GM10248 (cell line): ENCODE measurements at places on chromosomes 12 and 14.

DNA sequence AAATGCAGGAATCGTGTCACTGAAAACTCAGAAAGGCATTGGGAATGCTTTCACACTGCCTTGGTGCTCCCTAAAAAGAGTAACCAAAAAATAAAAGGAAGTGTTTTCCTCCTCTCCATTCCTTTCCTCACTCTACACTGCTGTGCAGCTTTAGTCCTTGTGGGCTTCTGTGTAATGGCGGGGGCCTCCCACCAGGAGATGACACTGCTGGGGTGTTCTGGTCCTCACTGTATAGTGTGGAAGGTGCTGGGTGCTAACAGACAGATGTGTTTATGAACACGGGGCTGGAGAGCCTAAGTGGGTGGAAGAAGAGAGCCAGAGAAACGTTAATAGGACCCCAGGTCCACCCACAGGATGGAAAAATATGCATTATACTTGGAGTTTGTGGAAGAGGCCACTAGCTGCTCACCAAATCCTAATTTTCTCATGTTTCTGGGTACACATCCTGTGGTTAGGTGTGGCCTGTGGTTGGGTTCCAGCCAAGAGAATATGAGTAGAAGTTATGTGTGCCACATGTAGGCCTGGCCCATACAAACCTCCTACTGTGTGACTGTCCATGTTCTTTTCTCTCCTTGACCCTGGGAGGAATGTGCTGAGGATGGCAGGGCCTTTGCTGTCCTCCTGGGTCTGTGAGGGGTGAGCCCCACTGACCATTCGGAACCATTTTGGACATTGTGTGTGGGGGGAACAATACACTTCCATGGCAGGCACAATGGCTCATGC, 14.0 kb upstream of the C1S start:
- no peak for DNase-seq

- DNase-seq = peak; percentile 54
Measured at GRCh38 chr12:124130691-124131591, 157.9 kb downstream of the ZNF664 start.

DNA sequence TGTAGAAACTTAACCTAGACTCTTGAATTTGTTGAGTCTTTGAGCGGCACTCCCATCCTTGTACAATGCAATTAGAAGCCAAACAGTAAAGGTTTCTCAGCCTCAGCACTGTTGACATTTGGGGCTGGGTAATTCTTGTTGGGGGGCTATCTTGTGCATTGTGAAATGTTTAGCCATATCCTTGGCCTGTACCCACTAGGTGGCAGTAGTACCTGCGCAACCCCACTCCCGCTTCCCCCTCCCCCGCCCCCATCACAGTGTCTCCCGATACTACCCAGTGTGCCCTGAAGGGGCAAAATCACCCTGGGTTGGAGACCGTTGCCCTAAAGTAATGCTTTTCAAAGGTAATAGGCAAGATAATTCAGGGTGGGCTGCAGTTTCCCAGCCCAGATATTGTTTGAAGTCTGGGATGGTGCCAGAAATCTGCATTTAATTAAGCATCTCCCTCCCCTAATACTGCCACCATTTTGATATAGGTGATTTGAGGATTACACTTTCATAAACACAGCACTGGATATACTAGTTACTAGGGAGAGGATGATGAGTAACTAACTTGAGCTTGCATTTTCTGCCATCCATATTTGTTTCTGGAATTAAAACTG, 1.8 kb downstream of the COX6A1 start:
- DNase-seq = peak; percentile 80

GRCh38 chr14:68564826-68565759, 227.8 kb downstream of the ZFP36L1 start:
- DNase-seq = no peak

DNA sequence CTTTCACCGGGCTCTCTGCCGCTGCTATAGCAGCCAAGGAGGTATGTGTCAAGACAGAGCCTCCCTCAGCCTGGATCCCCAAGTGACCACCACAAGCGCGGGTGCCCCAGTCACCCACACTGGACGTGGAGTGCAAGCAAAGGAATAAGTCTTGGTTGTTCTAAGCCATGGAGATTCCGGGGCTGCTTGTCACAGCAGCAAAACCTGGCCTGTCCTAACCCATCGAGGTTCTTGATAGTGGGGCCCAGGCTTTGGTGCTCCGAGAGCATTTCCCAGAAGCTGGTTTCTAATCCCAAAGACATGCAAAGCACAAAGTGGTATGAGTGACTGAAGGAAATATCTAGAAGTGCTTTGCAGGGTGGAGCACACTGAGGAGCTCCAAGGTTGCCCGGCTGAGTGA, 51.3 kb downstream of the SCARB1 start:
- DNase-seq = no peak

DNA sequence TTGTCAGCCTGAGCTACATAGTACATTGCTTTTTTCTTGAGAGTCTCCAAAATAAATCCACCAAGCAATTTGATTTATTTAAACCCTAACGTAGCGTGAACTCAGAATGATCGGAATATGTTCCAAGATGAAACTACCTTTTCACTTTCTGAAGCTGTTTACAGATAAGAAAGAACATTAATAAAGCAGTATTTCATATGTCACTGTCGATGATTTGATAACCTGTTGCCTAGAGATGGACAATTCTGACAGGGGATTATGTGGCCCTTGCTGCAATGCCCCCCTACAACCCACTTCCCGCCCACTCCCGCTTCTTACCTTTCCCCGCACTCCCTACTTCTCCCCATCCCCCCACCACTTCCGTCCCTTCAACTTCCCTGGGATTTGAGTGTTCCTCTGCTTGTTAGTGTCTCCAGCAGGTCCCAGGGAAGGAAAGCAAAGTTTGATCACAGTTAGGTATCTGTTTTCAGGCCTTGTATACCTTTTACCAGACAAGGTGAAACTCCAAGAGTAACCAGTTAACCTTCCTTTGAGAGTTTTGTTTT, 229.2 kb upstream of the HMGA2 start:
- no peak for DNase-seq

GRCh38 chr12:17992002-17992656, 97.9 kb downstream of the RERGL start:
- DNase-seq = peak; percentile 21

- no peak for DNase-seq
Measured at GRCh38 chr14:34398024-34398423, 64.0 kb downstream of the SPTSSA start.

DNA sequence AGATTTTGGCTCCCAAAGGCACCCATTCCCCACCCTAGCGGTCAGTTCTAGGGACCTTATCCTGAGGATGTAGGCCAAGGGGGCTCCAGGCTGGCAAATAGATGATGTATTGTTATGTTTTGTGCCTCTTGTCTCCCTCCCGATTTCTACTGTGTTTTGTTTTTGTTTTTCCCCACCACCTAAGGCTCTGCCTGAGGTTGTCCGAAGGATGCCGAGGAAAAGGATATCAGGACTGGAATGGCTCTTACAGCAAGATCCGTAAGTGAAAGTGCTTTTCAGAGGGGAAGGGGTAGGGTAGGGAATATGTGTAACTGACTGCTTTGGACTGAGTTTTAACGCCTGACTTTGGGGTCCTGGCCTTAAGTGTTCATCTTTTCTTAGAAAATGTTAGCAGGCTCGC, 6.6 kb downstream of the FOXG1 start:
- no peak for DNase-seq

DNA sequence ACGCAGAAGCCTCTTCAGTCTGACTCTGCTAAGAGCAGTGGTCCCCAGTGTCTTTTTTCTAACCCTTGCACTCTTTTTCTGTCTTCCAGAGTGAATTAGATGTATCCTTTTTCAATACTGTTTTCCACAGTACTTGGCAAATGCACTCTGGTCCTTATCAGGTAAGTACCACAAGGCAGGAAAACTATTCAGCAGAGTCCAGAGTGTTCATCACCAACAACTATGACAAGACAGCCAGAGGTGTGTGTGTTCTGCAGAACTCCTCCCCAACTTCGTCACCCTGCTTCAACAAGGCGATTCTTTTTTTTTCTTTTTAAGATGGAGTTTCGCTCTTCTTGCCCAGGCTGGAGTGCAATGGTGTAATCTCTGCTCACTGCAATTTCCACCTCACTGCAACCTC, 54.3 kb upstream of the STRN3 start:
- no peak for DNase-seq

DNA sequence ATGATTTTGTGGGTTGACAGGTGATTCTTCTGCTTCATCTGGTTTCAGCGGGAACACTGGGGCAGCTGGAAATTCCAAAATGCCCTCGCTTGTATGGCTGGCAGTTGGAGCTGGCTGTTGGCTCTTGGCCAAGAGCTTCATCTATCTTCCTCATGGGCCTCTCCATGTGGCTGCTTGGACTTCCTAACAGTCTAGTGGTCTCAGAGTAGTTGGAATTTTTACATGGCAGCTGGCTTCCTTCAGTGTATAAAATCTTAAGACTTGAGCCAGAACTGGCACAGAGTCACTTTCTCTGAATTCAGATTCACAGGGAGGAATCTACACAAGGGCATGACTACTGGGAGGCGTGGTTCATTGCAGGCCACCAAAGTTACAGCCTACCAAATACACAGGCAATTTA, 204.9 kb upstream of the RMST start:
- DNase-seq = no peak

DNA sequence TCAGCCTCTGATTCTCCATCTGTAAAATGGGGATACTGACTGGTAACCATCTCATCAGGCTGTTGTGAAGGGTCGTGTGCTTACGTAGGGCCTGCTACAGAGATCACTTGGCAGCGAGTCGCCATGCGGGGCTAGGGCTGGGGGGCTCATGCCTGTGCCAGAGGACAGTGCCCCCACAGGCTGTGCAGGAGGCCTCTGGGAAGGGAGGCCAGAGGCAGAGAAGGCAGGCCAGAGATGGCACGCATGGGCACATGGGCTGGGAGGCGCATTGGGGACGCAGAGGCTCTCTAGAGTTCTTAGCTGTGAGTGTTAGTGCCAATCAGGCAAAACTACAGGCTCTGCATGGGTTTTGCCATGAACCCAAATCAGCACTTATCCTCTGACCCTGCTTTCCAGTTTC, 3.5 kb upstream of the BDKRB2 start:
- no peak for DNase-seq

- peak; percentile 73 for DNase-seq
Measured at GRCh38 chr14:67746927-67747326, 45.2 kb downstream of the RDH12 start.

- DNase-seq = no peak
Measured at GRCh38 chr14:55221186-55221585, 29.8 kb upstream of the DLGAP5 start.

DNA sequence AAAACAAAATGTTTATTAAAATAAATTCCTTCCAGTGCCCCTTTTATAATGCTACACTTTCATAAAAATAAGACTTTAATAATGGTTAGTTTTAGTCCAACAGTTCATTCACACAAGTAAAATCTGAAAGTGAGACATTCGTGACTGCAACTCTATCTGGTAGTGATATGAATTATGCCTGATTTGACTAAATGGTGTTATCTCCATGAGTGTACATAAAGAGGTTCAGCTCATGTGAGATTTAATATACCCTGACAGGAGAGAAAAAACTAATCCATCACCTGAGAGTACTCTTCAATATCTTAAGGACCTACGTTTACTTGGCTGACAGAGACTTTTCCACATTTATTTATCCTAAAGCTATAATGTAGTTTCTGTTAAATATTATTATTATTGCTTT, 34.0 kb downstream of the ERO1A start:
- no peak for DNase-seq

- DNase-seq = no peak
Measured at GRCh38 chr12:65534238-65534841, 255.9 kb downstream of the MSRB3 start.

- no peak for DNase-seq
Measured at GRCh38 chr14:33931461-33931860, 19.4 kb downstream of the EGLN3 start.

GRCh38 chr12:18158774-18159557, 69.0 kb upstream of the RERGL start:
- peak; percentile 3 for DNase-seq

DNA sequence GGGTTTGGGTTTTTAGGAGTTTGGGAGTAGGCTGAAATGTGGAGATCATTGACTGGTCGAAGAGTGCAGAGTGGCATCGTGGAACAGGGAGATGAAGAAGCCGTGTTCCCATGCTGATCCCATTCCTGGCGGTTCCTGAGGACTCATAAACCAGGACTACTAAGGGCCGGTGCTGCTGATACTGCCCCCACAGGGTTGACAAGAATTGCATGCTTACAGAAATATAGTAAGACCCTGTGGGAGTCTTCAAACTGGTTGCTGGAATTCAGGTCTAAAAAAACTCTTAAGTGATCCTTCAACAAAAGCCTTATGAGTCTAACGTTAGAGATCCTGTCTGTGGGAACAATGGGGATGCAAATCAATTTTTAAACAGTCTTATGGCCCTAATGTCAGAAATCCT, 64.0 kb upstream of the ARHGAP5 start:
- no peak for DNase-seq

DNA sequence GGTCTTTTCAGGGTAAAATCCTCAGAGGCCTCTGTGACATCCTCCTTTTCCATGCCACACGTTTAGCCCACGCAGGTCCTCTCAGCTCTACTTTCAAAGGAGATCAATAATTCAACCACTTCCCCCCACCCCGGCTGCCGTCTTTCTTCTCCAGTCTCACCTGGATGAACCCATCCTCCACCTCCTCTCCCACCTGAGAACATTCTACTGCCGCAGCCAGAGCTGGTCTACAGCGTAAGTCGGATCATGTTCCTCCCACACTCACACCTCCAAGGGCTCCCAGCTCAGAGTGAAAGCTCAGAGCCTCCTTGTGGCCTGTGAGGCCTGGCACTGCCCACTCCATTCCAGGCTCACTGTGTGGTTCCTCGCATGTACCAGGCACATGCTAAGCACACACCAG, 246.6 kb downstream of the CHST11 start:
- DNase-seq = no peak

DNA sequence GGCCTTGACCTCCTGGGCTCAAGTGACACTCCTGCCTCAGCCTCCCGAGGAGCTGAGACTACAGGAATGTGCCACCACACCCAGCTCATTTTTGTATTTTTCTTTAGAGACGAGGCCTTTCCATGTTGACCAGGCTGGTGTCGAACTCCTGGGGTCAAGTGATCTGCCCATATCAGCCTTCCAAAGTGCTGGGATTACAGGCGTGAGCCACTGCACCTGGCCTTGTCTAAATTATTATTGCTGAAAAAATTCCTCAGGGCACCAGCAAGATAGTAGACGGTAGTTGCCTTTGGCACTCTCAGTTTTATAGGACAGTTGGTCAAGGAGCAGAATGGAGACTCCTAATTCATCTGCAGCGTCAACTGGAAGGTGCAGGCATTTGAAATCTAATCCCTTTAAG, 2.5 kb upstream of the AICDA start:
- no peak for DNase-seq

DNA sequence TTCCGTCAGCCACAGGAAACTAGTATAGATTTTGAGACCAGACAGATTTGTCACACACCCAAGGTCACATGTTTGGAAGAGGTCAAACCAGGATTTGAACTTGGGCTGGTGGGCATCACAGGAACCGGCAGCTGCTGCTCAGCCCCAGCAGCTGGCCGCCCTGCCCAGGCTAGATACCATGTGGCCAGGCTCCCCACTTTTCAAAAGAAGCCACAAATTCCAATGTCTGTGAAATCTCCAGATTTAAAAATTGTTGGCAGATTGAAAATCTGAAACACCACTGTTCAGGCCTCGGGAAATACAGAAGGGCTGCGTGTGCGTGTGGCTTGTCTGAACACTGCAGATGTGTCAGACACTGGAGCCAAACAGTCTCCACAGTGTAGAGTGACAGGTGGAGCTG, 30.4 kb downstream of the MMAB start:
- DNase-seq = no peak

GRCh38 chr14:30928462-30928861, 54.1 kb downstream of the COCH start:
- peak; percentile 9 for DNase-seq
